ENCODE measurements at places on chromosomes 7 and 10.

- DNase-seq: no peak
Observed at GRCh38 chr10:133067149-133068105, 20.3 kb upstream of the ADGRA1 start.

DNA sequence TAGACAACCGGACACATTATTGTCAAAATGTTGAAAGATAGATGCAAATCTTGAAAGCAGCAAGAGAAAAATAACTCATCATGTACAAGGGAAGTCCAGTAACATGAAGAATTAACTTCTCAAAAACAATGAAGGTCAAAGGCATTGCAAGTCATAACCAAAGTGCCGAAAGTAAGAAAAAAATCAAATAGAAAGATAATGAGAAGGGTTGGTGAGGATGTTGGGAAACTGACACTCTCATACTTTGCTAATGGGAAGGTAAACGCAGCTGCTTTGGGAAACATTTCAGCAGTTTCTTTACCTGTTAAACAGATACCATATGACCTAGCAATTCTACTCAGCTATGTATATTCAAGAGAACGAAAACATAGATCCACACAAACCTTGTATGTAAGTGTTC is 303.0 kb downstream of the ARL4A start:
- no peak for DNase-seq

- DNase-seq: no peak
Observed at GRCh38 chr7:40244226-40244625, 109.4 kb downstream of the SUGCT start.

- no peak for DNase-seq
Observed at GRCh38 chr10:58981846-58982245, 194.6 kb upstream of the PHYHIPL start.

- DNase-seq: no peak
Observed at GRCh38 chr7:70640266-70640833, 491.6 kb upstream of the GALNT17 start.
